ENCODE measurements at places on chromosomes 1 and 21.

DNA sequence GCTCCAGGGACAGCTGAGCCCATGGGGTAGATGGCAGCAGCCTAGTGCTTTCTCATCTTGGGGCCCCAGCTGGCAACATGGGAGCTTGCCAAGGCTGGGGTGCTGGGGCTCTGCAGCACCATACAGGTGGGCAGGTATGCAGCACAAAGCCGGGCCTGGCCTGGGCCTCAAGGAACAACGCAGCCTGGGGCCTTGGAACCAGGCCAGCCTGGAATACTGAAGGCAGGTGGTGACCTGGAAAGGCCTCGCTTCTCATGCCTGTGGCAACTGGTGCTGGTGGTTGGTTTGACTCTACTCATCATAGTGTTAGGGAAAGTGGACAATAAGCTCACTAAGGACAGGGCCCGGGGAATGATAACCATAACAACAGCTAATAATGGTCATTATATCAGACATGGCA lies 27.0 kb upstream of the SDHB start:
- DNase-seq = no peak

GRCh38 chr1:64082459-64082858 lies 121.0 kb upstream of the UBE2U start:
- DNase-seq = no peak

GRCh38 chr1:246512635-246513034 lies 5.6 kb upstream of the SMYD3 start:
- DNase-seq = no peak

DNA sequence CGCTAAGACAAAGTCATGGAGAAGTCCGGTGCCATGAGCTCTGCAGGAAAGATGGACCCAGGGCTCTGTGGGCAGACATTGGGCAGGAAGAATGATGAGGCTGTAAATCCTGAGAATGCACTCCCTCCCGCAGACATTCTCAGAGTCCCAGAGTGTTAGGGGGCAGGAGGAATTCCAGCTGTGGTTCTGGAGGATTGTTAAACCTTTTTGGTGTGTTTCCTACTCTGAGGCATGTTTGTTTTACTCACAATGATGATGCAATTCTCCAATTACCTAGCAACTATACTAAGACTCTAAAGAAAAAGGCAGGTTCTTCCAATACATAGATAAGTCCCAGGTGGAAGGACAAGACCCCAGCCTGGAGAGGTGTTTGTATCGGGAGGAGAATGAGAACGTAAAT lies 2.8 kb upstream of the CAPN9 start:
- no peak for DNase-seq

GRCh38 chr1:206666954-206667665 lies 17.6 kb upstream of the MAPKAPK2 start:
- no peak for DNase-seq

- DNase-seq = no peak
Measured at GRCh38 chr1:113255038-113255719, 135.1 kb upstream of the MAGI3 start.

- no peak for DNase-seq
Measured at GRCh38 chr1:245990315-245991022, 516.6 kb downstream of the SMYD3 start.

DNA sequence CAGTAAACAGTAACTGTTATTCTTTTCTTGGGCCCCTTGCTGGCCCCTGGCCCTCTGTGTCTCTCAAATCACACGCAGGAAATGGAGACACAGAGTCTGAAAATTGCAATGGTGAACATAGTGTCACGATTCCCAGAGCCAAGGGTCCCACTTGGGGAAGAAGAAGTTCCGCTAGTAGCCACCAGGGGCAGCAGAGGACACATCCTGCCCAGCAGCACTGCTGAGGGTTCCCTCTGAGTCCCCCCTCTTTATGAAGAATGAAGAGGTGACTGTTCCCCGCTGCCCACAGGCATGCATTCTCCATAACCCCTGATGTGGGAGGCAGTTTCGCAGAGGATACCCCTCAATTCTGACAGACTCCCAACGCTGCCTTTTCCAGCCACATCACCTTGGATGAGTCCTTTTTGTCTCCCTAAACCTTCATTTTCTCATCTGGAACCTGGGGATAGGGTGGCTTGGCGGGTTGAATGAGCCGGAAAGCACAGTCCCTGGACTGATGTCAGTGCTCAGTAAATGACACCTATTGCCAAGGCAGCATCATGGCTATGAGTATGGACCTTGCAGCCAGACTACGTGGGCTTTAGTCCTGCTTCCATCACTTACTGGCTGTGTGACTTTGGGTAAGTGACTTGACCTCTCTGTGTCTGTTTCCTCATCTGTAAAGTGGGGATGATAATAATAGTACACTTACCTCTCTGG lies 238.0 kb upstream of the TMEM51 start:
- DNase-seq = peak; percentile 75

- DNase-seq = no peak
Measured at GRCh38 chr1:231776757-231777062, 150.1 kb downstream of the DISC1 start.

GRCh38 chr1:41689558-41689981 lies 205.1 kb upstream of the EDN2 start:
- no peak for DNase-seq

DNA sequence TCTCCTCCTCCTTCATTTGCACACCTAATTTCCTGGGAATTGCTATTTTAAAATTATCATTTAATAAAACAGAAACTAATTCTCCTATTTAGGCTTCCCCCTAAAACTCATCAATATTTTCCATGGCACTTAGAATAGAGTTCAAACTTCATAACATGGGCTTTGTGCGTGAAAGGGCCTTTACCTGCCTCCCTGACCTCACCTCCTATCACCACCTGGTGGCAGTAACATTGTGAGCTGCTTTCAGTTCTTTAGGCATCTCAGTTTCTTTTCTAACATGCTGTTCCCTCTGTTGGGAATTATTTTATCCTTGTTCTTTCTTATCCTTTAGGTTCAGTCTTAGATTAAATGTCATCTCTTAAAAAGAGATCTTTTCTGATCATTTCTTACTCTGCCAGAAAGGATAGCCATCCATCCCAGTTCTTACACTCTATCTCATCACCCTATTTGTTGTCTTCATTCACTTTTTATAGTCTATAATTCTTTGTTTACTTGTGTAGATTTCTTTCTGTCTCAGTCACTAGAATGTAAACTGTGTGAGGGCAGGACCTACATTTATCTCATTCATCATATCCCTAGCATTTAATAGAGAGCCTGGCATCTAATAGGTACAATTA lies 133.8 kb upstream of the KIAA1614 start:
- DNase-seq = peak; percentile 32

DNA sequence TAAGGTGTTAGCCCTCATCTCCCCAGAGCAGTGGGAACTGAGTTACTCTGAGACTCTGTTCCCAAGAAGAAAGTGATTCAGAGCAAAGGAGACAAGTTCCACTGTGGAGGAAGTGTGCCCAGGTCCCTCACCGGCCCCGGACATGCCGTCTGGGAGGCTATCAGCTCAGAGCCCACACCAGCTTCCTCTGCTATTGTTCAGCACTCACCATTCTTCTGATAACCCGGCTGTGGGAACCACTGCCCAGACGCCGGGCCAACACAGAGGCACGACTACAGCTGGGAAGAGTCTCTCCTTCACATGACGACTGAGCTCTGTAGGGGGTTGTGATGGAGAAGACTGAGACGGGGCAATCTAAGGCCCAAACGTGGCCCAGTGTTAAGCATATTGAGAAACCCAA lies 34.2 kb upstream of the GJA5 start:
- DNase-seq = no peak

DNA sequence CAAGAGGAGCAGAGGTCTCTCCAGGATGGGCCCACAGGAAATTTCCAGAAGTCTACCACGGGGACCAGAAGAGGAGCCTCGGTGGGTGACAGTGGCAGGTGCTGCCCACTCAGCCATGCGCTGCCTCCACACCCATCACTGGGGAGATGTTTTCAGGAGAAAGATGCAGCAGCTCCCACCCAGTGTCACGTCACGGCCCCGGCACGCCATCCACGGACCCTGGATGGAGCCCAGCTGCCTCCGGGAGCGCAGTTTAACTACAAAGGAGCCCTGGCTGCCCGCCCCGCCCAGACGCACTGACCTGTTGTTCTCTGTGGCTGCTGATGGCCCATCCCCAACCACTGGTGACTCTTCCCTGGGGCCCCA lies 6.8 kb downstream of the TSPEAR start:
- DNase-seq = no peak

DNA sequence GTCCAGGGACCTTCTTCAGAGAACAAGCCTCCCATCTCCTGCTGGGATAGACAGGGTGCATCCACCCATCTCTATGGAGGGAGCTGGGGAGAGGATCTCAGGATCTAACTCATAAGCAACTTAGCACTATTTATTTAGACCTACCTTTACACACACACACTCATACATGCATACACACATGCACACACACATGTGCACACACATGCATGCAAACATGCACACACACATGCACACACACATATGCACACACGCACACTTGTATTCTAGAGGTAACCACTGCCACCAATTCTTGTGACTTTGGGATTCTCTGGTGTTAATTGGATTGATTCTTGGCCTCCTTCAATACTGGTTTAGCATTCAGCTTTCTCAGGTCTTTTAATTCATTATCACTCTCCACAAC lies 9.8 kb downstream of the MT1HL1 start:
- DNase-seq = no peak

- DNase-seq = no peak
Measured at GRCh38 chr1:41711581-41711980, 207.1 kb downstream of the HIVEP3 start.

DNA sequence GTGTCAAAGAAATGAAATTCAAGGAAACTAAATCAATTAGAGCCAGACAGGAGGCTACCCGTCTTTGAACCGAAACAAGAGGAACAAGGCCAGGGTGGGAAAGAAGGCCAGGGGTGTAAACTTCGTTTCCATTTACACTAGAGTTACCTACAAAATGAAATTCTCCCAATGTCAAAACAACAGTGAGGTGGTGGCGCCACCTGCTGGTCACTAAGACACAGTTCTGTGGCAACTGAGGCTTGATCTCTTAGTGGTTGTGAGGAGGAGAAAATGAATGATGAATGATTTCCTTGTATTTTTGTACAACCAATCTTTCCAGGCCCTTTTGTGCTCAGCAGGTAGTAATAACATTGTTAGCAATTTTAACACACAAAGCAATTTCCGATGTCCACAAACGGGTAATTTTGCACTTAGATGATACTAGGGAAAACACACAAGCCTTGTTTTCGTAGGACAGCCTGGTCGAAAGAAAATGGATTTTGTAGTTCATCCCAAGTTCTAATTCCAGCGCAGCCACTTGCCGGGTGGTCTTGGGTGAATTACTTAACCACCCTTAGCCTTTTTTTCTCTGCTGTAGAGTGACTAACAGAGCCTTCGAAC lies 54.8 kb upstream of the SOD1 start:
- DNase-seq = peak; percentile 74

DNA sequence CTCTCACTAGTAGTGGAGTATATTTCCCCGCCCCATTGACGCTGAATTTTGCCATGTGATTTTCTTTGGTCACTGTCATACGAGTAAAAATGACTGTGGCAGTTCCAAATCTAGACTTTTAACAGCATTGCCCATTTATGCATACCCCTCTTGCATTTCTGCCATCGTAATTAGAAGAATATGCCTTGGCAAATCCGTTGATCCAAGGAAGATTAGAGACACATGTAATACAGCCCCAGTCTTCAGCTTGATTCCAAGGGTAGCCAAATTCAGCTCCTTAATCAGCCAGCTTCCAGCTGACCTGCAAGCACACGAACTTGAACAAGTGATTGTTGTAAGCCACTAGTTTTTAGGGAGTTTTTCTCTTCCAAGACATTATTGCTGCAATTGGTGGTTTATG lies 290.3 kb upstream of the ADAMTS5 start:
- no peak for DNase-seq

DNA sequence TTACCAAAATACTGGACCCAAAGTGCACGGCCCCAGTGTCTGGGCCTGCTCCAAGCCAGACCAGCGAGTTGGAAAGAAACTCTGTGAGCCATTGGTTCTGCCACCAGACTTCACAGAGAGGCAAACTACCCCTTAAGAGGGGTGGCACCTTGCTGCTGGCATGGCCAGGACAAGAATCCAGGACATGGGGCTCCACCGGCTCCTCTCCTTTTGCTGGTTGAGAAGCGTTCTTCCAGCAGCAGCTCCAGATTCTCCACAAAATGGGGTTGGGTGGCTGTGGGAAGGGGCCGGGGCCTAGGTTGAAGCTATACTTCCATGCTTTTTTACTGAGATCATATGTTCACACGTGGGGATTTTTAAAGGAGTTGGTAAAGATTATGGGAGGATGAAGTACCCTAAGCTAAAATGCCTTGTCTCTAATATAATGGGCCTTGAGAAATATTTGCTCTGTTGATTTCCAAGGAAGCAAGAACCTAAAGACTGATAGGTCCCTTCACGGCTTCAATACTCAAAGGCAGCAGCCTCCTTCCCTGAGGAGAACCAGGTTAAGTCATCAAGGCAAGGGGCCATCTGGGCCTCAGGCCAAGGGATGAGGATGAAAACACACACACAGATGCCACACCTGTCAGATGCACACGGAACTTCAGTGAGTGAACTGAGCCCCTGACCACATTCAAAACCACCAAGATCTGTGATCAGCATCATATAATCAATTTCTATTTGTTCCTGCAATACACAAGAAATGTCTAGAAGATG lies 3.1 kb downstream of the C1orf198 start:
- no peak for DNase-seq

DNA sequence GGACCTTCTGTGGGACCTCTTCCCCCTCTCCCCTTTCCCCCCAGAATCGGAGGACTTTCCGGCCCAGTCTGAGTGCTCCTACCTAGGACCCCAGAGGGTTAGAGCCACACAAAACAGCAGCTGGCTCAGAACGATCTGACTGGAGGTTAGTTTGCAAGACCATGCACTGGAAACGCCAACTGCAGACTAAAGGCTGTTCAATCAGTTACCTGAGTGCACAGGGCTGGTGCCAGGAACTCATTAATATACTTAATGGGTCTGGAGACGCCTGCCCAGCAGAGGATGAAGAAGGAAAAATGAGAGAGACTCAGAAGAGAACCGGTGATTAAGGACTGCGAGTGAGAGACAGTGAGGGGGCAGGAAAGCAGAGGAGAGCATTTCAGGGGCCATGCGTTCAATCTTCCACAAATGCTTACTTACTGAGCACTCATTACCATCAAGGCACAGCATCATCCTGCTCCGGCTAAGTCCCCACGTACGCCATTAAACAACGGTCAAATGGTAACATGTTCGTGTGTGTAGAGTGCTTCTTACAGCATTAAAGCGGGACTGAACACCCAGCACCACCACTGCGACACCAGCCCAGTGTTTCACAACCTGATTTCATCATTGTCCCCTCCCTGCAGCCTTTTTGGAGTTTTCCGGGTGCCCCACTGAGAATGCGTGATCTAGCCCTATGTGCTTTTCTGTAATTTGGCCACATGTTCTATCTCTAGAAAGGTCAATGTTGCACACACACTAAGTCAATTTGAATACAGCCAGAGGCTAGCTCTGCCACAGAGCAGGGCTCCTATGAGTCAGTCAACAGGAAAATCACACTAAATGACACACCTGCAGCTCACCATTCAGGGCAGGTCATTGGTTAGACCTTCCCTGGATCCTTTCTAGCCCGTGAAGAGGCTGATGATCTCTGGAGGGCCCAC lies 7.6 kb downstream of the ENO1 start:
- no peak for DNase-seq

- no peak for DNase-seq
Measured at GRCh38 chr1:42931911-42932422, 26.7 kb downstream of the SLC2A1 start.
